ENCODE measurements at places on chromosomes 2 and 18.

- DNase-seq = no peak
These were observed 446.2 kb downstream of the PIK3C3 start for GRCh38 chr18:42401131-42401673.

DNA sequence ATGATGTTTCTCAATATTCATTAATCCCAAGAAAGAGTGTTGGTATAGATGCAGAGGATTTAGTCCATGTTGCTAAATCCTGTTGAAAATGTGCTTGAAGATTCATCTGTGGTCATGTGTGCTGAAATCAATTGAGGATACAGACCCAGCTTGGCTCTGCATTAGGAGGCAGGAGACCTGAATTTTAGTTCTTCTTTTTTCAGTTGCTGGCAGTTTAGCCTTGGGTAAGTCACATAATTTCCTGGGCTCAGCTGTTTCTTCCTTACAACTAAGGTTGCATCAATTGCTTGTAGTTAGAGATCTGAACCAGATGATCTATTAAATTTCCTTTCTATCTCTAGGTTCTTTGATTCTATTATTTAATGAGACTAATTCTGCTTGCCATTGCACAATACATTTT is 54.4 kb downstream of the SETBP1 start:
- DNase-seq = no peak

GRCh38 chr2:136917411-136917881 is 152.1 kb downstream of the THSD7B start:
- no peak for DNase-seq

DNA sequence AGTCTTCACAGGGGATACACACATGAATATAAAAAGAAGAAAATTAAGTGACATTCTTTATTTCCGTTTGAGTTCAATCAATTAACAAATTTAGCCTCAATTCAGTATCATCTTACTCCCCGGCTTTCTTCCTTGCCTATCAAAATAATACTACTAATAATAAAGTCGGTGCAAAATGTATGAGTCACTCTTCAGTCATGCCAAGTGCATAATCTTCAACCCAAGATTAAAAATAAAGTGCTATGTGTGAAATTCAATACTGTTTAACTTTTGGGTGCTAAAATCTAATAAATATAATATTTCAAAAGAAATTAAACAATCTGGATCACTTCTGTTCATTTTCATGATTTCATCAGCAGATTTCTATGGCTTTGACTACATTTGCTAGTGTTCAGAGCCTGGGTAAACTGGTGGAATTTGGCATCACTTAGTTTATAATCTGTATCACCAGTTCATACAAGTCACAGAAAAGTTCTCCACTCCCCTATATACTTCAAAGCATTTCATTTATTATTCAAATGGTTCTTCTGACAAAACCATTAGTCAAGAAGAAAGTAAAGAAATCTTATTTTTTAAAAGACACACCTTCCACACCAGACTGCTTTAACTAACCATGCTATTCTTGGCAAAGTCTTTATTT is 183.6 kb downstream of the THADA start:
- DNase-seq = no peak

All from OCI-LY7 (cell line).